ENCODE measurements at places on chromosomes 6 and 20.

DNA sequence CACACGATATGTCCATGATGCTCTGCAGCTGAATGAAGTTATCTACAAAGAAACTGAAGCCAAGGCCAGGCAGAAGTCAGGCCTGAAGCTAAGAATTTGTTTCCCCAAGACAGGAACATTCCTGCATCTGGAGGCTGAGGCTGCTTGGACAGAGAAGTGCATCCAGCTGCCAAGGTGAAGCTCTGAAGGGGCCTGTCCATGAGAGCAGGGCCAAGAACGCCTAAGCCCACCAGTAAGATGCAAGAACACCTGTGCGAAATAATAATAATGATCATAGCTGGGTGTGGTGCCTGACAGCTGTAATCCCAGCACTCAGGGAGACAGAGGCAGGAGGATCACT is 37.7 kb upstream of the B4GALT5 start:
- no peak for DNase-seq

DNA sequence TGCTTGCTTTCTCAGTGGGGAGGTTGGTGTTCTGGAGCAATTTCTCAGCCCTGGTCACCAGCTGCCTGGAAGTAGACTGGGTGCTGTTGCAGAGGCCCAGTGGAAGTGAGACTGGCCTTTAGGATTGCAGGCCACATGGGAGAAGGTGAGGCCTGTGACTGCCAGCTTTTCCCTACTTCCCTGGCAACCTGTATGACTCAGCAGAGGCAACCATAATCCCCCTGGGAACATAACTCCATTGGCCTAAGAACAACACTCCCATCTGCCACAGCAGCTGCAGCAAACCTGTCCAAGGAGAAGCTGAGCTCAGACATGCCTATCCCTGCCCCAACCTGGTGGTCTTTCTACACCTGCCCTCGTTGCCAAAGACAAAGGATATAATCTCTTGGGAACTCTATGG is 473.5 kb upstream of the SPTLC3 start:
- DNase-seq, result no peak

DNA sequence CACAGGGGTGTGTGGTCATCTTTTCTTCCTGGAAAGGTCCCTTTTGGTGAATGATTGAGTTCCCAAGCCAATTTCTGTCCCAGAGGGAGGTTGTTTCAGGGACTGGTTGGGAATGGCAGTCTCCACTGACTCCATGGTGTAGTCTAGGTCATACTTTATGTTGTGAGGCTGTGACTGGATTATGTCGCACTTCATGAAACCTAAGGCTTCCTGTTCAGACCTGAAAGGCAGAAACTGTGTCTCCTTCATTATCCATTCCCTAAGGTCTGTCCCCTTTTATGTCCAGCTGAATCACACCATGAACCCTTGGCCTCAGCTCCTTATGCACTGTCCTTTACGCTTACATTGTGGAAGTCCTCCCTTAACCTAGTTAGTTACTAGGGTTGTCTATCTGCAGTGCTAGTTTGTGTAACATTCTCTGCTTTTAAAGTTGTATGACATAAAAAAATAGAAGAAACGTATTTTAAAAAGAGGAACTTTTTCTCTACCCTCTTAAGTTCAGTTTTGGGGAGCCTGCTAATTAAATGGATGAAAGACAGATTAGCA is 191.3 kb downstream of the JARID2 start:
- DNase-seq, result no peak

DNA sequence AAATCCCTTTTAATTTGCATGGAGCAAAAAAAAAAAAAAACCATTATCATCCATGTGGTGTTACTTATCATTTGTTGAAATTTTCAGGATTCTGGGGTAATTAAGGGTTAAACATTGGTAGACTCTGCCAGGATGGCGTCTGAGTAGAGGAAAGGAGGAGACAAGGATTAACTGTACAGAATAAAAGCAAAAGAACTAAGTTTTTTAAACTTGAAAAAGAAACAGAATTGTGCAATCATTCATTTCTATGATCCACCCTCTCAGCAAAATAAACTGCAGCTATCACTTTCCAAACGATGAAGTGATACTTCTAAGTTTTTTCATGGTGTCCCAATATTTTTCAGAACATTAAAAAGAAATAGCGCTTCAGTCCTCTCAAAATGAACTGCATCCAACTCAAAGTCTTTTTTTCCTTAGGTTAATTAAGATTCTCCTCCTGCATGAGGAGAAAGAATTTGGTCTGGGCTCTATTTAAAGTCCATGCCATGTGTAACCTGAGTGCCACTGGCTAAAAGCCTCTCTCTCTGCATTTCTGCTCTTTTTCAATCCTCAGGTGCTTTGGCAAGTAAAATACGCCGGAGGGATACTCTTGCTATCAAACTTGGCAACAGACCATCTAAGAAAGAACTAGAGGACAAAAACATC is 69.5 kb upstream of the LTV1 start:
- DNase-seq, result no peak

GRCh38 chr6:85675030-85675819 is 32.5 kb upstream of the SYNCRIP start:
- peak; percentile 38 for DNase-seq

DNA sequence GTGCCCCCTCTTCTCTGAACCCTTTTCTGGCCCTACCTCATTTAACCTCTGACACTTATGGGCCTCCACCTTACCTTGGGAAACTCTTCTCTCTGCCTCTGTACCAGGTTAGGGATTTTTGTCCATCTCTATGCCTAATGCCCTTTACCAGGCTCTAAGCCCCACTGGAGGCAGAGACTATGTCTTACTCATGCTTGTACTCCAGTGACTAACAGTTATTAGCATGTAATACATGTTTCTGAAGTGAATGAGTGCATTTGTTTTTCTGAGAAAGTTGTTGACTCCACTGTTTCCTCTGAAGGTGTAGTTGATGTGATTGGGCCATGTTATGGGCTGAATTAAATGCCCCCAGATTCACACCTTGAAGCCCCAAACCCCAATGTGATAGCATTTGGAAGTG is 234.3 kb downstream of the PACRG start:
- DNase-seq, result no peak

- peak; percentile 9 for DNase-seq
Measured at GRCh38 chr20:23637282-23638221, at the start of gene CST3. Gene CST3, minus strand, starts transcription at chr20:23637955. Its CDS starts 93 bp downstream, at chr20:23637862.

- DNase-seq, result no peak
Measured at GRCh38 chr20:20410678-20411077, 42.8 kb downstream of the INSM1 start.

DNA sequence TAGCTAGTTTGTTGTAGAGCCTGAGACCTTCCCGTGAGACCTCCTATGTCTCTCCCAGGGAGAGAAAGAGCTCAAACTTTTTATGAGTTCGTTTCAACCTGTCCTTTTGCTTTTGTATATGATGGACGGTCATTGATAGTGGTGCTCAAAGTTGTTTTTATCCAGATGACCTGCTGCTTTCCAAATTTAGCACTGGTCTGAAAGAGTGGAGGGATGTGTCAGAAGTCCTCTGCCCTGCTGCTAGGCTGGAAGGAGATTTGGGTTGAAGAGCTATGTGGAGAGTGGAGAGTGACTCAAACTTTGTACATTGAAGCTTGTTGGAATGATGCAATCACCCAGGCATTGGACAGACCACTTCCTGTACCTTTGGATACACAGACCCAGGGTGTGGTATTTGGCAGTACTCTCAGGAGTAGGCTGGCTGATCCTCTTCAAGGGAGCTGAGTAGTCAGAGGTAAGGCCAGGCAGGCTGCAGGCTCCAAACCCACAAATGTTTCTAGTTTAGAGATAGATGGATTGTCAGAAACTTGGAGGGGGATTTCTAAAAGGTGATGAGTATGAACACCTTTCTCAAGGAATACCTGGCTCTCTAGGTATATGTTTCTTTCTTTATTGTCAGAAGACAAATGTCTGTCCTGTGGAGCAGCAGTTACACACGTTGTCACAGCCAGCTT is 49.4 kb upstream of the RREB1 start:
- DNase-seq, result peak; percentile 21

DNA sequence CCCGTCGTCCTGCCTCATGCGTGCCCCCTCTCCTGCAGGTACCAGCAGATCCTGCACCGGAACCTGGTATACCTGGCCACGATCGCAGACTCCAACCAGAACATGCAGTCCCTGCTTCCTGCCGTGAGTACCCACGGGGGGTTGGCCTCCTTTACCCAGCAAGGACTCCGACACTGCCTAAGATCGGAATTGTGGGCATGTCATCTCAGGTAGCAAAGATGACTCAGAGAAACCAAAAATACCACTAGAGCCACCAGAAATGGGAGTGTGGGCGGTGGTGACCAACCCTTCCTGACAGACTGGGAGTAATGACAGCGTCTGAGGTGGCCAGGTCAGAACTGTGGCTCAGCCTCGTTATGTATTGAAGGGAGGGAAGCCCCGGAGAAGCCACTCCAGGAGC is 16.3 kb downstream of the SS18L1 start:
- peak; percentile 91 for DNase-seq

DNA sequence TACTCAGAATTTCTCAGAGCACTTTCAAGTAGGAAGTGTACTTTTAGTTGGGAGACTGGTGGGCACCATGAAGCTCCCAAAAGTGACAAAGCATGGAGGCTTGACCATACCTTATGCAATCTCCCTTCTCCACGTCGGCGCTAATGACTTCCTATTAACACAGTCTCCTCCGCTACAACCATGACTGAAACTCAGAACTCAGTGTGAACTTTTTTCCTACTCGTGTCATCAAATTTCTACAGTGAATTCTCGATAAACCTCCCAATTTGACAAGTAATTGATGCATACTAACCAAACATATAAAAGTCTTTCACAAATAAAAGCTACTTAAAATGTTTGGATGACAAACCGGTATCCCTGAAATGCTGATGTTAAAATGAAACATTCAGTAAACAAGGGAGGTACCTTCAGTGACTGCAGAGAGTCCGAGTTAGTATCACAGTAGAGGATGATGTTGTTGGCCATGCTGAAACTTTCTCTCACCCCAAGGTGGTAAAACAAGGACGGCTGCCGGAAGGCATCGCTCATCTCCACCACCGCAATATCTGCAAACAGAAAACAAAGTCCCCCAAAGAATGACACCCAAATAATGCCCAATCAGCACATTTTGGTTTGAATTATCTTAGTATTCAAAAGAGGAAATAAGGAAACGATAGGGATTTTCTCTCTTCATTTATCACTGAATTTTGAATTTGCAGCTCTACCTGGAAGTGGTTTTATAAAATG is 72.1 kb downstream of the MAP3K5 start:
- peak; percentile 31 for DNase-seq

DNA sequence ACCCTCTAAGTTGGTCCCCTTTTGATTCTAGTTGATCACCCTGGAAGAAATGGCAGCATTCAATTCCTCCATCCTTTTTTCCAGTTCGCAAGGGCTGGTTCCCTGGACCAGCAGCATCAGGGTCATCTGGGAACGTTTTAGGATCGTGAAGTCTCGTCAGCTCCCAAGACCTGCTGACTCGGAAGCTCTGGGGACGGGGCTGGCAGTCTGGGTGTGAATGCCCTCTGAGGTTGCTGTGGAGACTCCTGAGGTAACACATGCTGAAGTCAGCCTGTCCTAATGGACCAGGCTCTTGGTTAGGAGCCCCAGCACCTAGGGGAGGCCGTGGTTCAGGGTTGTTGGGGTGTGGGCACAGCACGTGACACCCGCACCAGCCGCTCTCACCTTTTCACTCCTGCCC is 164.1 kb downstream of the SYNDIG1 start:
- DNase-seq, result no peak

DNA sequence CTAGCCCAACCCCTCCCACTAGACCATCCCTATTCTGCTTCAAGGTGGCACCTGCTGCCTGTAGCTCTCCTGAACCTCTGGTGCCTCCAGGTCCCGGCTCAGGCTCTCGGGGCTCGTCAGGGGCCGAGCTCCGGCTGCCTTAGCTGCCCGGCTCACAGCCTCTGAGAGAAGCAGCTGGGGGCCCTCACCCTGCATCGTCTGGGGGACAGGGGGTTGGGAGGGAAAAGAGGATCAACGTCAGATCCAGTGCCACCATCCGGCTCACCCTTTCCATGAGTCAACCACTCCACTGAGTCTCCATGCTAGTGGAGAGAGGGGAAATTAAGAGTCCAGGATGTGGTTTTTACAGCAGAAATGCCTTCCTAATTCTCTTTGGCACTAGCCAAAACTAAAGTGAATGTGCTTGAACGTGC is 13.0 kb downstream of the BAG6 start:
- no peak for DNase-seq

DNA sequence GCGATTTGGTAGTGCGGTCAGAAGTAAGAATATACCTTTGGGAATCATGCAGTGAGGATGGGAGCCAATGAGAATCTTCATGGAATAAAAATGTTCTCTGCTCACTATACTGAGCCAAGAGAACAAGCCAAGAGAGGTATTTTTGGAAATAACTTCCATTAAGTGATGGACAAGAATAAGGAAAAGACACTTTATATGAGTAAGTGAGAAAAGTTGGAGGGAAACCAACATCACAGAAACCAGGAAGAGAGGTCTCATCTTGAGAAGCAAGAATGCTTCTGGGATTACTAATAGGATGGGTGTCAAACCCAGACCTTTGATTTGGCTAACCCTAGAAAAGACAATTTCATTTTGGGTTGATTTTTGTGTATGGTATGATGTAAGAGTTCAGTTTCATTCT is 181.2 kb upstream of the JAG1 start:
- no peak for DNase-seq

DNA sequence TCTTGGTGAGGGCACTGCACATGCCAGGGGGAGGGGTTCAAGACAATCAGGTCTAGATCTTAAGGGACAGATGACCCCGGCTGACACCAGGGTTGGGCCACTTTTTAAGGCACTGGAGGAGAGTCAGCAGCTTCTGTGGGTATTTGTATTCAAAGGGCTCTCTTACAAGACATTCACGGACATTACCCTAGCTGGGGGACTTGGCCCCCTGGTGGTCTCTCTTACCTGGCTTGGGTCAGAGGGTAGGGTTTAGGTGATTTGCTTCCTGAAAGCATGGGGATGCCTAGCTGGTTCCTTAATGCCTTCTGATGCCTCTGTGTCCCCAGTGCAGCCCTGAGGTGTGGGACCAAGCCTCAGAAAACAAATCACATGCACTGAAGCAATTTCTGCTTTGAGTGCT is 354.7 kb downstream of the CDC5L start:
- DNase-seq, result no peak

- no peak for DNase-seq
Measured at GRCh38 chr6:72552938-72553337, 68.9 kb upstream of the KCNQ5 start.

DNA sequence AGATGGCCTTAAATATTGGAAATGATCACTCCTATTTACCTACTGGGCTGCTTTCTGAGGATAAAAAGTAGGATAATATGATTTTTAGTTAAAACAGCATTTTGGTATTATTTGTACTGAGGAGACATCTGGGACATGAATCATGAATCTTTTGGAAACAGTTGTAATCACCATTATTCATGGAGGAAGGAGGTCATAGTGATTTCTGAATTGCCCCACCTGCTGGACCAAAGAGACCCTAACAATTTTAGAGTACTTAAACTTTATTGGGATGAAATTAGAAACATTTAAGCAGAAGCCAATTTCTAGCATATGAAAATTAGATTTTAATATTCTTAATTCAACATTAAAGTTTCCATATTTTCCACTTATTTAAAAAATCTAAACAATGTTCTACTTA is 108.4 kb upstream of the SIM1 start:
- no peak for DNase-seq

- DNase-seq, result peak; percentile 78
Measured at GRCh38 chr6:3847521-3847920, 1.7 kb upstream of the FAM50B start.

Measured in activated CD4-positive, alpha-beta T cell treated with anti-CD3 and anti-CD28 coated beads, Interleukin-2, amount 50 U/mL, for 16 hours (primary cell).